Foreskin fibroblast (primary cell): ENCODE measurements at places on chromosomes 3 and 15.

GRCh38 chr3:107275511-107275910 is 101.7 kb upstream of the CCDC54 start:
- DNase-seq: no peak

GRCh38 chr3:182212479-182213076 is 500.9 kb downstream of the SOX2 start:
- peak; percentile 49 for DNase-seq

- no peak for DNase-seq
These were observed 4.9 kb downstream of the PRICKLE2 start for GRCh38 chr3:64220161-64220914.

DNA sequence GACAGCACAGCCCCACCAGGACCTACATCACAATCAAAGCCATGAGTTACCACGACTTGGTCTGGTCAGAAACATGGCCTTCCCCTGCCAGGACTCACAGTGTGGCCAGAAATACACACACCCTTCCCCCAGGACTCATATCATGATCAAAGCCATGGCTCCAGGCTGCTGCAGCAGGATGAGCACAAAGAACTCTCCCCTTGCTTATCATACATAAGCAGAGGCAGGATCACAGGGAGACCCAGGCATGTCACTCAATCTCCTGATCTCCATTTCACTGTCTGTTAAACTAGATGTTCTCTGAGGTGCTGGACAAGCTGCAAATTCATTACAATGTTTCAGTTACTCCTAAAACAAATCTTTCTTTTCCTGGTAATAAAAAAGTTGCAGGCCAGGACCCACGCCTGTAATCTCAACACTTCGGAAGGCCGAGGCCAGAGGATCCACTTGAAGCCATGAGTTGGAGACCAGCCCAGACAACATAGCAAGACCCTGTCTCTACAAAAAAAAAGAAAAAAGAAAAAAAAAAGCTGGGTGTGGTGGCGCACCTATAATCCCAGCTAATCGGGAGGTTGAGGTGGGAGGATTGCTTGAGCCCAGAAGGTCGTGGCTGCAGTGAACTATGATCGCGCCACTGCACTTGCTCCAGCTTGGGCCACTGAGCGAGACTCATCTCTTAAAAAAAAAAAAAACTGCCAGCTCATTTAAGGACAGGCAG is 1.2 kb downstream of the PFKFB4 start:
- DNase-seq: no peak

GRCh38 chr3:535566-536416 is 339.2 kb downstream of the CHL1 start:
- DNase-seq: no peak

GRCh38 chr3:189458528-189458927 is 172.7 kb upstream of the TP63 start:
- no peak for DNase-seq

DNA sequence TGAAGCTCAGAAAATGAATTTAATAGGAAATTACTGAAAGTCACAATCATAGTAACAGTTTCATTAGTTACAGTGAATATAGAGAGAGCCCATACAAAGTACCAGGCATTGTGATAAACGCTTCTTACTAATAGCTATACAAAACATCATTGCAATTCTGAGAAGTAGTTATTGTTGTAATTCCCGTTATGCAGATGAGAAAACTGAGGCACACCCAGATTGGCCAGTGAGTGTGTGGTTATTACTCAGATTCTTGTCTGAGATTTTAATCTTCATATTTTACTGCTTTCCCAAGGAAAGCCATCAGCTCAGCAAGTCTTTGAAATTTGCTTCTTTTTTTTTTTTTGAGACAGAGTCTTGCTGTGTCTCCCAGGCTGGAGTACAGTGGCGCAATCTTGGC is 14.3 kb downstream of the FLNB start:
- DNase-seq: no peak

DNA sequence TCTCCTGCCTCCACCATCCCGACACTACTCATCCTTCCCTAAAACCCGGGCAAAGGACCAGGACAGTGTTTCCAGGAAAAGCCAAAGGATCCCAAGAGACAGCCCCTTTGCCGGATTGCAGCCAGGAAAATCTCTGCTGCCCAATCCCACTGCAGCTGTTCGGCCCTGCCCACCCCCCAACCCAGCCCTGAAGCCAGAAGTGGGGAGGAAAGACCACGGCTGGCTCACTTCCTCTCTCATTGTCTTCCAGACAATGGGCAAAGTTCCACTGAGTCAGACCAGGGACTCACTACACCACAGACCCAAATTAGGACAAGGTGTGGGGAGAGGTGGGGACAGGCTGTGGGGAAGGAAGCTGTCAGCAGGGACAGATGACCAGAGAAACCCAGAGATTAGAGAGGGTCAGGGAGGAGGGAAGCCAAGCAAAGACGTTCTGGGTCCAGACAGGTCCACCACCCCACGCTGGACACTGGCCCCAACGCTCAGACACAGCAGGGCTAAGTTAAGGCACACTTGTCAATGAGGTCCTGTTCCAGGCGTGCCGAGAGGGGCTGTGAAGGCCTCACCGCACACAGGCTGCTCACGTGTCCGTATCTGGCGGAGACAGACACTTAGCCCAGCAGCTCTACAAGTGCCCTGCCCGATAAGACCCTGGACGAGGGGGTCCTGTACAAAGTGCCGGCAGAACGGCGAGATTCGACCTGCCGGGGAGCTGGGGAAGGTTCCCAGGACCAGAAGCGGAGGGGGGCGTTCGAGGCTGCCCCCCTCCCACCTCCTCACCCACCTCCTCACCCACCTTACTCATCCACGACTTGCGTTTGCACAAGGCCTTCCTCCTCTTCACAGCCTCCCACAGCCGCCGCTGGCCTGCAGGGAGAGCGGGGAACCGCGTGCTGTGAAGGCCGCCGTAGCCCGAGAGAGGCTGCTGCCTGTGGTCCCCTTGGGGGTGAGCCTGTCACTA is 21.9 kb downstream of the TNK2 start:
- DNase-seq: no peak

DNA sequence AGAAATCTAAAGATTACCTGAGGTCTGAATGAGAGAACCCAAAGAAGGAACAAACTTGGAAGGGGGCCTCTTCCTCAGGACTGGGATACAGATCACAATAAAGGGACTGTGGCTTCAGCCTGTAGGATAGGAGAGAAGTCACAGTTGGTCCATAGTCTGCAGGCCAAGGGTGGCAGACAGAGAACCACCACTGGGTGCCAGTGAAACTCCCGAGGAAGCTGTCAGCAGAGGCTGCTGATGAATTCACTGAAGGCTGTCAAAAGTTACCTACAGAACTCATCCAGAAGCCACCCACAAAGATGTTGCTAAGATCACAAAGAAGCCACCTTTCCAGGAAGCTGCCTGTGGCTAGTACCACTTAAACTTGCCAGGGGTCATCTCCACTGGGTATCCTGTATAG is 78.5 kb downstream of the TMCO5A start:
- no peak for DNase-seq

- DNase-seq: peak; percentile 14
These were observed 31.0 kb upstream of the THBS1 start for GRCh38 chr15:39549912-39550311.

- DNase-seq: no peak
These were observed 63.9 kb downstream of the MEX3B start for GRCh38 chr15:81981908-81982307.

DNA sequence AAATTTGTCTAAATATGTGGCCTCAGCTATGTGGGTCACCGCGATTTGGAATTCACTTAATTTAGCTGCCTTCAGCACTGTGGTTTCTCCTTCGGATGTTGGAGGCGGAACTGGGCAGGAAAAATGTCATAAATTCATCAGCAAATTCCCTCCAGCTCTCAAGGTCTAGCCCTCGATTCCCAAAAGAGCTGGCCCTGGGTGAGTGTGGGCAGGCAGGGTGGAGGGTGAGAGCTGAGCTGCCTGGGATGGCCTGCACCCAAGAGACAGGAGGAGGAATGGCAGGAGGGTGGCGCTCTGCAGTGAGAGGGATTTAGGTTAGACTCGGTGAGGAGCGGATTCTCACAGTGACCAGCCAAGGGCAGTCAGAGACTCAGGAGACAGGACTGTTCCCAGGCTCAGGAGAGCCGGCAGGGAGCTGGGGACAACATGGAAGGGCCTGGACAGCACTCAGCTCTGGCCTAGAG is 57.1 kb downstream of the FEM1B start:
- no peak for DNase-seq

GRCh38 chr3:184346480-184347190 is 9.2 kb downstream of the FAM131A start:
- no peak for DNase-seq

DNA sequence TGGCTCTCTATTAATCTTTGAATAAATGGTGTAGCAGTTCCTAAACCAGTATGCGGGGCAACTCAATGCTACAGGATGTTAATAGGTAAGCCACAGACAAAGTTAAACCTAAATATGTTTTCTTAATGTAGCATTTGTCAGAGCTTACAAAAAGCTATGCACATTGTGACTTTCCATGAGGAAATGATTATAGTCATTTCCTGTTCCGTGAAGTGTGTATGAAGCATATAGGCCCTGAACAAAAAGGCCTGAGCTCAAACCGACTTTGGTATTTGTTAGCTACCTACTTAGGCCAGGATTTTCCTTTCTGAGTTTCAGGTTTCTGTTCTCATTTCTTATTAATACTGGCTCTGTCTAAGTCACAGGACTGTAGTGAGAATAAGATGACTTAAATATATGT is 14.2 kb downstream of the ZNF80 start:
- peak; percentile 47 for DNase-seq

GRCh38 chr3:195405651-195406050 is 37.2 kb downstream of the ACAP2 start:
- DNase-seq: no peak

GRCh38 chr3:71225951-71226564 is 357.5 kb downstream of the FOXP1 start:
- no peak for DNase-seq

GRCh38 chr3:150956376-150956775 is 16.2 kb downstream of the CLRN1 start:
- DNase-seq: peak; percentile 30

DNA sequence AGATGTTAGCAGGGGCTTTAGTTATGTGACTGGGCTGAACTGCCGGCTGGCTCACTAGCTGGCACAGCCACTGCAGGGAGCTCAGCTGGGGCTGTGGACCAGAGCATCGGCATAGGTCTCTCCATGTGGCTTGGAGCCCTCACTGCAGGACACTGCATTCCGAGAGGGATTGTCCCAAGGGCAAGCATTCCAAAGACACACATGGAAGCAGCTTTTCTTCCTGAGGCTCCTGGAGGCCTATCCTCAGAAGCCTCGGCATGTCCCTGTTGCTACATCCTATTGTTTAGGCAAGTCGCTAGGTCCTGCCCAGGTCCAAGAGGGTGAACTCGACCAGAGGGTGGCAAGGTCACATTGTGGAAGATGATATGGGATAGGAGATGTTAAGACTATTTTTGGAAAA is 209.8 kb downstream of the PLCL2 start:
- DNase-seq: no peak

- DNase-seq: no peak
These were observed 1003.3 kb upstream of the NR2F2 start for GRCh38 chr15:95327183-95327525.

GRCh38 chr3:42498791-42499477 is 3.5 kb upstream of the VIPR1 start:
- DNase-seq: no peak

DNA sequence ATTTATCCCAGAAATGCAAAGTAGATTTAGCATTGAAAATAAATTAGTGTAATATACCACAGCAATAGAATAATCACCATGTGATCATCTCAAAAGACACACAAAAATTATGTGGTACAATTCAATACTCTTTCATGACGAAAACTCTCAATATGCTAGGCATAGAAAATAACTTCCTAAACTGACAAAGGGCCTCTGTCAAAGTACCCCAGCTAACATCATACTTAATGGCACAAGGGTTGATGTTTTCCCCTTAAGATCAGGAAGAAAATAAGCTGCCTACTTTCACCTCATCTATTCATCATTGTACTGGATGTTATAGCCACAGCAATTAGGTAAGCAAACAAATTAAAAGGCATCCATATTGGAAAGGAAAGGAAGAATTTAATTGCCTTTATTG is 22.7 kb upstream of the NIPA2 start:
- DNase-seq: no peak

GRCh38 chr15:64337761-64338160 is 18.2 kb downstream of the CSNK1G1 start:
- no peak for DNase-seq

DNA sequence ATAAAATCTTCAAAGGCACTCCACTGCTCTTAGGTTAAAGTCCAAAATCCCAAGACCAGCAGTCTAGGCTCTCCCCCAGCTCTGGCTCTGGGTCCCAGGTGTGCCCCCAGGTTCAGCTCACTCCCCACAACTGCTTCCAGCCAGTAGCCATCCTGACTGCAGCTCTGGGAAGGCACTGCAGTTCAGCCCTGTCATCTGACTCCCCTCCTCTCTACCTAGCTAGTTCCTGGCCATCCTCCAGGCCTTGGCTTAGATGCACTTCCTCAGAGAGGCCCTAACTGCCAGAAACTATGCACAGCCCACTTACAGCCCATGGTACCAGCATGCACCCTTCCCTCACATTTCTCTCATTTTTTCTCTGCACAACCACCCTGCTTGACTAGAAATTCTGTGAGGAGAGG is 25.5 kb downstream of the TBC1D2B start:
- no peak for DNase-seq

GRCh38 chr15:83206526-83207008 is 1.1 kb downstream of the HDGFL3 start:
- peak; percentile 43 for DNase-seq

DNA sequence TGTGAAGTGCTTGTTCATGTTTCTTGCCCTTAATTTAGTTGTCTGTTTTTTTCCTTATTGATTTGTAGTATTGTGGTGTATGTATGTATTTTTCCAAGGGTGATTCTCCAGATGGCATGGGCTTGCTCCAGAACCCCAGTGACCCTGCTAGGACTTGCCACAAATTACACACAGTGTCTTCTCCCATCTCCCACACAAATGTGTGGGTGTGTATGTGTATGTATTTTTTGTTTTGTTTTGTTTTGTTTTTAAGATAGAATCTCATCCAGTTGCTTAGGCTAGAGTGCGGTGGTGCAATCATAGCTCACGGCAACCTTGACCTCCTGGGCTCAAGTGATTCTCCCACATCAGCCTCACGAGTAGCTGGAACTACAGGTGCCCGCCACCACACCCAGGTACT is 36.2 kb upstream of the ARID3B start:
- no peak for DNase-seq

DNA sequence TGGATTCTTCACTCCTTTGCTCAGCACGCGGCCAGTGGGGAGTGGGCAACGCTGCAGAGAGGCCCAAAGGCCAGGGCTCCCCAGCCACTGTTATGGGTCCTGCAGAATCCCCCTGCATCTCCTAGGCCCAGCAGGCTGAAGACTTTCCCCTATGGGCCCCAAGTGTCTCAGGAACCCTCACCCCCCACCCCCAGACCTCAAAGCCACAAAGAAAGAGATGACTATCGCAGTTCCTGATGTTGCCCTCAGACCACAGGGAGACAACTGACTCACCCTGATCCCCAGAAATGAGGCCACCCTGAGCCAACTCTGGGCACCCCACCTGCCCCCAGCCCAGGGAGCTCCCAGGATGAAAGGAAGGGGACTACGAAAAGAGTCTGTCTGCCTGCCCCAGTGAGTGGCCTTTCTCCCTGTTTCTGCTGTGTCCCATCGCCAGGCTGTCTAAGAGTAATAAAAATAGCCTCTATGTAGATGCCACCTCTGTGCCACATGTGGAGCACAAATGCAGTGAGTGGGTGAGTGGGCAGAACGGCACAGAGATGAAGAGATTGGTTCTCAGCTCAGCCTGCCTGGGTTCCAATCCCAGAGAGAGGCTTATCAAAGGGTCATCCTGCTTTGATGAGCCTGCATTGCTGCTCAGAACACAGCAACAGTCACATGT is 283.0 kb downstream of the UACA start:
- DNase-seq: no peak

- no peak for DNase-seq
These were observed 260.7 kb downstream of the ULK4 start for GRCh38 chr3:41701191-41701698.
